Activated CD4-positive, alpha-beta T cell treated with anti-CD3 and anti-CD28 coated beads, Interleukin-10, Interleukin-2, amounts not matched to agents 100 ng/mL and 50 ng/mL, durations not matched to agents 16 hours and 8 hours (primary cell): ENCODE measurements at places on chromosomes 7 and 10.

GRCh38 chr7:116630932-116631671 is 40.9 kb upstream of the MET start:
- DNase-seq, result no peak

DNA sequence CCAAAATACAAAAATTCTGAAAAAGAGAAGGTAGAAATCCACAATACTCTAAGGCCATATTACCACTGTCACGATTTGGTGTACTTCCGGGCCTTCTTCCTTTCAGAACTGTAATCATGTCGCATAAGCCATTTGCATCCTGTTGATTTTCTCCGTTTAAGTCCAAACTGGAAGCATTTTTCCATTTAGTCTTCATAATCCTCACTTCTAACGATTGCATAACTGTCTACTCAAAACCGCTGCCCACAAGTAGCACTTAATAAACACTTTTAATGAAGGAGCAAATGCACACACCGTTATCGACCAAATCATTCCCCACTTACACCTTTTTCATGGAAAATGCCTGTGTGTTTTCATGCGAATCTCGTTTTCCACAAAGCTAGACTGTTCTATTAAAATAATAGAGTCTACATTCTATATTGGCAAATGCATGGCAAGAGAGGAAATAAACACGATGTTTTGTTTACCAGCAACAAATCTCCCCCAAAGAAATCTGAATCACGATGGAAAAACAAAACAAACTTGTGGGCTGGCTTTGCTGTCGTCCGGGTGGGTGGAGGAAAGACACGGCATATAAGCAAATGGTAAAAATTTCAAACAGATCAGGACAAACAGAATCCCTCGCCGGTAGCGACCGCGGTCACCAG is 1.0 kb downstream of the ATE1 start:
- peak; percentile 7 for DNase-seq

DNA sequence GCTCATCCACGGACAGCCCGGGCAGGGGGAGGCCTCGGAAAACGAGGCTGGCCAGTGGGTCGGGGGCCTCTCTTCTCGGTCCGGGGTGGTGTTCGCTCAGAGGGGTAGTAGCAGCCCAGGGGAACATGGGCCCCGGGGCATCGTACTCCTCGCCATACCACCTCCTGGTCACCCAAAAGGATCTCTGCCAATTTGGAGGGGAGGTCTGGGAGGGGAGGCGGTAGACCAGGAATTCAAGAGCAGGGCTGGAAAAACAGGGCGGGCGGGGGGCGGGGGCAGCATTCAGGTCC is 67.4 kb downstream of the SLC29A4 start:
- no peak for DNase-seq

DNA sequence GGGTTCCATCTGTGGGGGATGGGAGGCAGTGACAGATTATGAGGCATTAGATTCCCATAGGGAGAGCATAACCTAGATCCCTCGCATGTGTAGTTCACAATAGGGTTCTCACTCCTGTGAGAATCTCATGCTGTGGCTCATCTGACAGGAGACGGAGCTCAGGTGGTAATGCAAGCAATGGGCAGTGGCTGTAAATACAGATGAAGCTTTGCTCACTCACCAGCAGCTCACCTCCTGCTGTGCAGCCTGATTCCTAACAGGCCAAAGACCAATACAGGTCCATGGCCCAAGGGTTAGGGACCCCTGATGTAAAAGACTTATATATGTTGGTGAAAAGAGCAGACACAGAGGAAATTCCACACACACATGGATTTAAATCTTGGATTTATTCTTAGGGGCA is 370.2 kb downstream of the NRG3 start:
- no peak for DNase-seq

- no peak for DNase-seq
These were observed 9.2 kb upstream of the MYO1G start for GRCh38 chr7:44987996-44988395.

GRCh38 chr10:80598084-80598798 is 60.5 kb downstream of the SH2D4B start:
- DNase-seq, result no peak

GRCh38 chr10:114301177-114301576 is 62.1 kb downstream of the VWA2 start:
- no peak for DNase-seq

GRCh38 chr7:23230641-23231101 is 15.9 kb upstream of the GPNMB start:
- DNase-seq, result no peak

GRCh38 chr7:44378744-44379143 is 53.4 kb upstream of the CAMK2B start:
- no peak for DNase-seq

DNA sequence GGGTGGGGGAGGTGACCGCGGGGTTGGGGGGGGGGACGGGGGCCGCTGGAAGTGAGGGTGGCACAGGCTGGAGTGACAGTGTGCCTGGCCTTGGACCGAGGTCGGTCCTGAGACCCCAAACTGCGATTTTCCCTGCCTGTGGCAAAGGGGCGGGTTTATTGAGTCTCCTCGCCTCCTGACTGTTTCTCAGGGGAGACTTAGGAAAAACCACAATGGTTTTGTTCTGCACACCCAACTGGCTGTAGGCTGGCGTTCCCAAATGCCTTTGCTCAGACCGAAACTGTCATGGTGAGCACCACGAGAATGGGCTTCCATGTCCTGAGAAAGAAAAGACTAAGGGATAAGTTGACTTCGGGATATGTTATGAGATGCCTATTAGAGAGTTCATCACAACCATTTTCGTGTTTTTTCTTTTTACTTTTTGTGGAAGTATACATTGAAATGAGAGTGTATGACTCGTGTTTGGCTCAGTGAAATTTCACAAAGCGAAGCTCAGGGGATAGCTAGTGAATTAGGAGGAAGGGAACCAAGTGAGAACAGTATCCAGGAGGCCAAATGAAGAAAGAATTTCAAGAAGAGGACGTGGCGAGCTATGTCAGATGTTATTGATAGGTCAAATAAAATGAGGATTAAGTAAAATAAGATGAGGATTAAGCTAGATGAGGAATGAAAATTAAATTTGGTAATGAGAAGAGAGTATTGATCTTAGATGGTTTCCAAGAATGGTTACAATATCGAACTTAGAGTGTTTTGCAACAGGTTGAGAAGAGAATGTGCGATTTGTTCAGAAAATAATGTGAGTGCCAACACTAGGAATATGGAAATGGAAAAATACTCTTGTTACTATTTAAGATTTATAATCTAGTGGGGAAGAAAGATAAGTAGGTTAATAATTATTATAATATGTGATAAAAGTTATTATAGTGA is 918 bp downstream of the NET1 start:
- peak; percentile 19 for DNase-seq

DNA sequence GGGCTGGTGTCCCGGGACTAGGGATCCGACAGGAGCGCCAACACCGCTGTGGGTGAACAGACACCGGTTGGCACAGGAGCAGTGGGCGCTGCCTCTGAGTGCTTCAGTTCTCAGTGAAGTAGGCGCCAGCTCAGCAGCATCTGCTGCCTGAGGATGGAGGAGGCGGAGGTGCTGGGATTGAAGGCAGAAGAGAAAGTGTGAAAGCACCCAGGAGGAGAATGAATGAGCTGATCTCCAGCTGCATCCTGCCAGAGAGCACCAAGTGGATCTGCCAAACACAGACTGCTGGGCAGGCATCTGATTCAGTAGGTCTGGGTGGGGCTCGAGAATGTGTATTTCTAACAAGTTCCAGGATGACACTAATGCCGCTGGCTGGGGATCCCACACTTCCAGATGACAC is 74.5 kb downstream of the LANCL2 start:
- no peak for DNase-seq

DNA sequence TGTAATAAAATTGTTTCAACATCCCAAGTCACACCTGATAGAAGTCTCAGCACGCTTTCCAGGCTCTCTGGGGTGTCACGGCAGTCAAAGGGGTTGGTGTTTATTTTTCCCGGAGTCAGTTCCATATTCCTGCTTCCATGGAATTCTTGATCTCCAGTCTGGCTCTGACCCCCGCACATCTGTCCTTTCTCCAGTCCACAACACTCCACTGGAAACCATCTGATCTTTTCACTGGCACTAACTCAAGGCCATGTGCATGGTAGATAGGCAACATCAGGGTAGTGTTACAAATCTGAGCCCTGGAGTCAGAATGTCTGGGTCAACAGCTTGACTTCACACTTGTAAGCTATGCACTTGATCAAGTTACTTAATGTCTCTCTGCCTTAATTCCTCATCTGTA is 176.2 kb downstream of the WDR11 start:
- DNase-seq, result no peak

DNA sequence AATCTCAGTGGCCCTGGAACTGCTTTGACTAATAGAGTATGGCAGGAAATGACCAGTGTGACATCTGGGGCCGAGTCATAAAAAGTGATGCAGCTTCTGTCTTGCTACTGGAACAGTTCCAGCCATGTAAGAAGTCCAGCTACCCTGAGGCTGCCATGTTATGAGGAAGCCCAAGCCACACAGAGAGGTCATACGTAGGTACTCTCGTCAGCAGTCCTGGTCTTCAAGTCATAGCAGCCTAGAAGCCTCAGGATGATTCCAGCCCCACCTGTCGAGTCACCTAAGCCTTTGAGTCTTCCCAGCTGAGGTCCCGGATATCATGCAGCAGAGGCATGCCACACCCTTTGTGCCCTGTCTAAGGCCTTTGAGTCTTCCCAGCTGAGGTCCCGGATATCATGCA is 92.1 kb downstream of the PPP1R3C start:
- DNase-seq, result no peak

GRCh38 chr7:16460789-16461493 is 4.6 kb downstream of the SOSTDC1 start:
- DNase-seq, result no peak

DNA sequence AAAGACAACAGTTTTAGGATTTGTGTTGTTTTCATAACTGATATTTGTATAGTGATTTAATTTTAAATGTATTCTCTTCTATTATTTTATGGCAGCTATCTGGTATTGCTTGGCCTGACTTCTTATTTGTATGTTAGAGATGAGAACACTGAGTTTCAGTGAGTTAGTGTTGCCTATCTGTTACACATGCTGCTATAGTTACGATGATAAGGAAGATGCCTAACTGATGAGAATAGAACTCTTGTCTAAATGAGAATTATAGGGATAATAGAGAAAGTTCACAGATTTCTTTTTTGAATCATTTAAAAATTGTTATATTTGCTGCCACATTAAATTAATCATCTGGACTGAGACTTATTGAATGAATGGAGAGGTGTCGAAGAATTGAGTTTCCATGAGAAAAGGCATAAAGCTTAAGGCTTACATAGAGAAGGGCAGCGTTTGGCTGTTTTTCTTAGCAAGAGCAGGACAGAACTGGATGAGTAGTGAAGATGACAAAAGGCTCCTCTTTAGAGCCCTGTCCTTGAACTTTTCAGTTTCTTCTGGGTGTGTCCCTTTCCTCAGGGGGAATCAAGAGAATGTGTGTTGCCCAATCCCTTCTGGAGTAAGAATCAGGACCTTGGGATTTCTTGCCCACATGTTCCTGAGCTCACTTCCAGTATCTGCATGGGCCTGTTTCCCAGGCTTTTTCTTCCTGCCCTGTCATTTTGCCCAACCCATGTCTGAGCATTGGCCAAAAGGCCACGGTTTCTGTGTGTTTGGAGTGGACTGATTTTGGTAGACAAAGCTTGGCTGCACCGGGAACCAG is 195.6 kb upstream of the CSTF2T start:
- DNase-seq, result no peak

- no peak for DNase-seq
These were observed 516.3 kb upstream of the MKI67 start for GRCh38 chr10:128642502-128642901.

DNA sequence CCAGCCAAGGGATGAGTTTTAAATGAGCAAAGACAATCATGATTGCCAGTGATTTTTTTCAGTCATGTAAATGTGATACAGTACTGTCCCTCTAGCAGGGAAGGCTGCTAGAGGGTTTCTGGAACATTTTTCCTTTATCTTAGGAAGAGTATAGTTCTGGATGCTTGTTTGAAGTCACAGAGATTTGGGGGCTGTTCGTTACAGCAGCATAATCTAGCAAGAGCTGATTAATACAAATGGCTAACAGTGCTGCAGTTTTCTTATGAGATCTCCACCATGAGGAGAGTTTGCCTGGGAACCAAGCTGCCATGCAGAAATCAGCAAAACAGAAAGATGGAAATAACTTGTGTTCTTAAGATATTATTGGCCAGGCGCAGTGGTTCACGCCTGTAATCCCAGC is 7.9 kb upstream of the PPA1 start:
- DNase-seq, result no peak

GRCh38 chr10:77969114-77969513 is 42.6 kb upstream of the DLG5 start:
- DNase-seq, result no peak

- DNase-seq, result no peak
These were observed 230.7 kb upstream of the FZD1 start for GRCh38 chr7:91033574-91033973.

GRCh38 chr7:48154792-48155413 is 16.4 kb upstream of the ABCA13 start:
- DNase-seq, result peak; percentile 58
